ENCODE measurements at places on chromosomes 2 and 18. TPM values are rescaled to one million over a fixed set of nuclear protein-coding genes. Genes with fewer than 3 reads are reported as not detected.

DNA sequence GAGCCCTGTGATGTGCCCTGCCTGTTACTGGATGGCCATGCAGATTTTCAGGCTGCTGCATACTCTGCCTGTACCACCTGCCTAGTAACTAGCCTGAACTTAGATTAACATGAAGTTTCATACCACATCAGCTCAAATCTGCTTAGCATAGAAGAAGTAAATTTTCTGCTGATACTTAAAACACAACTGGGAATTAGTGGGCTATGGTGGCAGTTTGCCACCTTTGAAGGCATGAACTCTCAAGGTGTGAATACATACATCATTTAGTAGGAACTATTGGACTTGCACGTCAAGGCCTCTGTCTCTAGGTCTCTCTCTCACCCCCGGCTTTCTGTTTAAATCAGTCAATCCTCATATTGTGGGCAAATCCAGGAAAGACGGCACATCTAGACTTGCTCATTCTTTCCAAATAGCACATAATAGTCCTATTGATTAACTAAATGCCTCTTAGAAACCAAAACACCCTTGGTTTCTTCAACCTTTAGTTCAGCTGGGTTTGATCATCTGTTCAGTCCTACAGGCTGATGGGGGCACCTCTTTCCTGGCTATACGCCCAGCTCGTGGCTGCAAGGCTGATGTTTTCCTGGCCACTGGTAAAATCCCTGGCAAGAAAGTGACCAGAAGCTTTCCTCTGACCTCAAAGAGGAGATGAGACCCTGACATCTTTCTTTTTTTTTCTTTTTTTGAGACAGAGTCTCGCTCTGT, 58.4 kb downstream of the ALPK2 start:
- no peak for DNase-seq

DNA sequence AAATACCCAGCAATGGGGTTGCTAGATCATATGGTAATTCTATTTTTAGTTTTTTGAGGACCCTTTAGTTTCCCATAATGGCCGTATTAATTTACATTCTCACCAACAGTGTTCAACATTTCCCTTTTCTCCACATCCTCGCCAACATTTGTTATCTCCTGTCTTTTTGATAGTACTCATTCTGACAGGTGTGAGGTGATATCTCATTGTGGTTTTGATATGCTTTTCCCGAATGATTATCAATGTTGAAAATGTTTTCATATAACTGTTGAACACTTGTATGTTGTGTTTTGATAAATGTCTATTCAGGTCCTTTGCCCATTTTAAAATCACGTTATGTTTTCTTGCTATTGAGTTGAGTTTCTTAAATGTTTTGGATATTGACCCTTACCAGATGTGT, 5.8 kb upstream of the RIF1 start:
- DNase-seq, result no peak

GRCh38 chr18:50602466-50602865, 42.6 kb downstream of the MAPK4 start:
- DNase-seq, result no peak

GRCh38 chr2:207516206-207516605, 13.6 kb upstream of the CREB1 start:
- no peak for DNase-seq

DNA sequence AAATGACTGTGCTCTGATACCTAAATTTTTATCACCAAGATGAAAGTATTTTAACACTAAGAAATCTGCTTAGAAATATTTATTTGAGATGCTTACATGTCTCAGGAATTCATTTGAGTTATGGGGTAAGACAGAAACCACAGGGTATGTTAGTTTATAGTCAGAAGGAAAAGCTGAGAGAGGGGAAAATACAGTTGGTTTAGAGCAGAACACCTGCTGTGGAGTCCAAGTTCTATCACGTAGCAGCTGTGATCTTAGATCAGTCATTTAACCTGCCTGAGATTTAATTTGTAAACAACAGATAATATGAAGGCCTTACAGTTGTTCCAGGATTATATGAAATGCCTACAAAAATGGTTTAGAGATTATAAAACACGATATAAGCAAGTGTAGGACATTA, 29.0 kb downstream of the PDE6D start:
- DNase-seq, result no peak

DNA sequence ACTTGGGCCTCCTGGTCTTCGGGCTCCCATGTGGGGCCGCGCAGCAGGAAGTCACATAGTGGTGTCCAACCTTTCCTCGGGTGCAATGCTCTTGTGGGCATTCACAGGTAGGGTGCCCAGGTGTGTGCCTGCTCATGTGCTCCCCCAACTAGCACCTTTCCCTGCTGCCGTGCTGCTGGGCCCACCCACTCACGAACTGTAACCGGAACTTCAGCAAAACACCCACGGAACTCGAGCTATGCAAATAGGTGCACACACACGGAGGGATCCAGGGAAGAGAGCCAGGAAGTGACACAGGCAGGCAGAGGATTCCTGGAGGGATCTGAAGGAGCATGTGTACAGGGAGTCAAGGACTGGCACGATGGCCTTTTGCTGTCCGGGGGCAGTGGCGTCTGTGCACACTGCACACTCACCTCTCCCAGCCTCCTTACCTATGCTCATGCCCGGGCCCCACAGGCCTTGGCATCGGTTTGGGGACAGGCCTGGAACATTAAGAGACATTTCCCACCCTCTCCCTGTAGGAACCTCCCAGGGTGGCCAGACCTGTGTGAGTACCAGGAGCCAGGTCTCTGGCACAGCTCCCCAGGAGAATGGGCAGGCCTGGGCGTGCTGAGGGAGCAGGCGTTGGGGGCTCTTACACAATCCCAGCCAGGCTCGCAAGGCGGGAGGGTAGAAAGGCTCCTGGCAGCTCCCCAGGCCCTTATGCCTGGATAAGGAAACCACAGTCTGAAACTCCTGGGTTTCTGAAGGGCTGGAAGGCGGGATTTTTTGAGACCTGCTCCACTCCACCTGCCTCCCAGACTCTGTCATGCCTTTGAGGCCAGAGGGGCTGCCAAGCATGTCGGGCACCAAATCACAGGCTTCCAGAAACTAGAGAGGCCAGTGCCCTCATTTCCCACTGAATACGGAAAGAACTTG, 6.6 kb upstream of the PTMA start:
- DNase-seq, result no peak

GRCh38 chr2:48438266-48438665, 91.7 kb upstream of the STON1 start:
- DNase-seq, result no peak

DNA sequence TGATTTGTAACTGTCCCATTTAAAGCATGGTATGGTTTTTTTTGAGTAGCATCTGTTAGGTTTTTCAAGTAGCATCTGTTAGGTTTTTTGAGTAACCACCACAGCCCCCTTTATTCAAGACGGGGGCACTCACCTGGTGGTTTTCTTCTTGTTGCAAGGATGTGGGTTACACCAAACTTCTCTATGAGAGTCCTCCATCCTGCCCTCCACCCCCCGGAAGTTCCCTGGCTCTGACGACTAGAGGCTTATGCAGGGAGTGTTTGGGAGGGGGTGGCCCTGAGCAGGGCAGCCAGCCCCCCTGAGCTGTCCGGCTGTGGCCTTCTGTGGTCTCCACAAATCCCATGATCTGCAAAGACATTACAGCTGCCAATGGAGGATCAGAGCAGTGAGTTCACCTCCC, 39.3 kb downstream of the MTCL1 start:
- DNase-seq, result no peak

GRCh38 chr2:237520290-237520689, 33.2 kb downstream of the MLPH start:
- DNase-seq, result no peak

- peak; percentile 28 for DNase-seq
Observed at GRCh38 chr2:145080426-145080825, 560.5 kb upstream of the ZEB2 start.

DNA sequence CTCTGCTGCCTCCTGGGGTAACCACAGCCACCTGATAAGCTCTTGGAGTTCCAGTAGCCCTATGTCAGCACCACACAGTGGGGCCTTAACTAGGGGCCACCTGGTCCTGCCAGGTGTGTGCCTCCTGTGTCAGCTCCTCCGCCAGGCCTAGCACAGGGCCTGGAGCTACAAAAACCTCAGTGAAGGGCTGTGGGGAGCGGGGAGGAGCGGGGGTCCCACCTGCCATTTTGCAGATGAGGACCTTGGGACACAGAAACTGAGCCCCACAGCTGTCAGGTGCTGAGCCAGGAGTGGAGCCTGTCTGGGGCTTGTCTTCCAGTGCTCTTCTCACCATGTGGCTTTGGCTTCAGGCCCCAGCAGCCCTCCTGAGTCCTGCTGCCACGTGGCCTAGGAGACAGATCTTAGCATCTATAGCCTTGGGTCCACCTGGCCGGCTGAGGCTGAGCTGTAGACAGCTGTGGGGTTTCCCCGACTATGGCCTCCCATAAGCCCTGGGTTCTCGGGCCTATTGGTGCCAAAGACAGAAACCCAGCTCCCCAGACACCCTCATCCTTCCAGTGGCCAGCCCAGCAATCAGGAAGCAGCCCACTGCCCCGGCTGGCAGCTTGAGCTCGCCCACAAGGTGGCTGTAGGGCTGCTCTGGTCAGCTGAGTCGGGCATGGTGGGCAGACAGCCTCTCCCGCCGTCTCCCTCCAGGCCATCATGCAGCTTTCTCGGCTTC, 104.5 kb upstream of the MCFD2 start:
- DNase-seq, result no peak

- peak; percentile 66 for DNase-seq
Observed at GRCh38 chr2:205675861-205676516, 6.3 kb upstream of the NRP2 start.

- no peak for DNase-seq
Observed at GRCh38 chr2:158269143-158269542, 167.5 kb downstream of the UPP2 start.

- DNase-seq, result peak; percentile 51
Observed at GRCh38 chr18:2883076-2883735, 36.4 kb downstream of the EMILIN2 start.

GRCh38 chr18:74804677-74805076, 207.0 kb downstream of the ZNF407 start:
- DNase-seq, result no peak

DNA sequence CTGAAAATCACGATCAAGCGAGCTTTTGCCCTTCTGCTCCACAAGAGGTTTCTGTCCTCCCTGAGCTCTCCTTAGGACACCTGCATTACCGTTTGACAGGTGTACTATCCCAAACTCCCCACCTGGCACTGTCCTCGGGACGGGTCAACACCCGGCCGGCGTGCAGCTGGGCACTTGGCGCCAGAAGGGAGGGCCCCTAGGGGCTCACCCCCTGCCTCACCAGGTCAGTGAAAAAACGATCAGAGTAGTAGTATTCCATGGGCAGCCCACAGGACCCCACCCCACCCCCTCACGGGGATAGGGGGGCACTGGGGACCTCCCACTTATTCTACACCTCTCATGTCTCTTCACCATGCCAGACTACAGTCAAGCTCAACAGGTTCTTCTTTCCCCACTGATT, 117.6 kb upstream of the ANKRD30BL start:
- no peak for DNase-seq

GRCh38 chr18:76351961-76352581, 143.0 kb downstream of the ZNF516 start:
- DNase-seq, result peak; percentile 10

GRCh38 chr2:188475945-188476344, 184.3 kb downstream of the GULP1 start:
- DNase-seq, result no peak

GRCh38 chr2:174035981-174036742, 71.0 kb upstream of the SP3 start:
- no peak for DNase-seq

GRCh38 chr2:151845884-151846283, 17.7 kb upstream of the ARL5A start:
- no peak for DNase-seq

DNA sequence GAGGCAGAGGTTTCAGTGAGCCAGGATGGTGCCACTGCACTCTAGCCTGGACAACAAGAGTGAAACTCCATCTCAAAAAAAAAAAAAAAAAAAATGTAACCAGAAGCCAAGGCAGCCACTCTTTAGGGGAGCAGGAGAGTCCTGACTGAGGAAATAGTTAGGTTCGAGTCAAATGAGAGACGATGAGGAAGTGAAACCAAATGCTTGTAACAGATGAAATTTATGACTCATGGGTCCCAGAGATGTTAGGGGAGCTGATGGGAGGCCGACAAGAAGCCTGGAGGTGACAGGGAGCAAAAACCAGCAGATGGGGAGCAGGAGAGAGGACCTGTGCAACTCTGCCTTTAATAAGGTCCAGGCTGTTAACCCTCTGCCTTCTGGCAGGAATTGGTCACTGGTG, 756.1 kb upstream of the DDX18 start:
- DNase-seq, result no peak

DNA sequence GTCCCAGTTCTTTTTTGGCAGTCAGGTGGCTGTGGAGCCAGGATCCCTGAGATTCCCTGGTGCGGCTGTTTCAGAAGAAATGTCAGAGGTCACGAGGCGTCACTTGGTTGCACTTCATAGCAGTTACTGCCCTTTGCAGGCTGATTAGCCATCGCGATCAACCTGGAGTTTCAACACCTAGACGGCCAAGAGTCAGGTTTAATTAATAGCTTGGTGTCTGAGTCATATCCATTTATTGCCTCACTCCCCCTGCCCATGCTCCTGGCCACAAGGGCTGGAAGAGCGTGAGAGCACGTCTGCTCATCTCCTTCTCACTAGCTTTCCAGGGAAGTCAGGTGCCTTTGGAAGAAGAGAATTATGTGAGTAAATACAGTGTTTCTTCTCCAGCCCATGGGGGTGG, 552.3 kb downstream of the TSN start:
- no peak for DNase-seq

GRCh38 chr2:19609266-19609665, 250.8 kb upstream of the OSR1 start:
- DNase-seq, result no peak

- DNase-seq, result peak; percentile 77
Observed at GRCh38 chr2:205775097-205775877, 93.0 kb downstream of the NRP2 start.

DNA sequence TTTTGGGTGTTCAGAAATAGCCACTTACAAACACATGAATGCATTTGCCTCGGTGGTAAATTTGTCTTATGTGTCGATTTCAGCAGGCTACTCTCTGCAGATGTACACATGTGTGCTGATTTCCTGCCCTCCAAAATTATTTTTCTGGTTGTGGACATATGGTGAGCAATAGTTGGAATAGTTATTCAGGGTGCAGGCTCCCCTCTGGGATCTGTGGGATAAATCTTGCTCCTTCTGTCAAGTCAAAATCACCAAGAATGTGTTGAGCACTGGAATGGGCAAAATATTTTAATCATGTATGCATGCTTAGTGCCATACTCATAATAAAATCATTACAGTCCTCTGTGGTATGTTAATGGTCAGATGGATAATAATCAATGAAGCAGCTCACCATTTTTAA, 684.5 kb downstream of the BCL11A start:
- no peak for DNase-seq

The STAT4 gene
- 4.3 TPM for total RNA-seq

The PLCD4 gene
- total RNA-seq, result 2.8 TPM

The VAMP8 gene
- total RNA-seq, result 32.4 TPM

The RAB6D gene
- total RNA-seq, result not detected

The CYTIP gene
- total RNA-seq, result 8.2 TPM

The WDR75 gene
- 67.0 TPM for total RNA-seq

The NDC80 gene
- 9.8 TPM for total RNA-seq

The LHCGR gene
- 1.5 TPM for total RNA-seq

The CIB4 gene
- not detected for total RNA-seq

The SRD5A2 gene
- total RNA-seq, result not detected

The OBSL1 gene
- 47.0 TPM for total RNA-seq

The CYBRD1 gene
- 184 TPM for total RNA-seq

The ANKRD29 gene
- total RNA-seq, result 6.1 TPM

The PTPRN gene
- not detected for total RNA-seq

The AFG3L2 gene
- 34.8 TPM for total RNA-seq

The MC2R gene
- total RNA-seq, result not detected

All from skin of body (tissue), 3 donors.